NB4 (cell line): ENCODE measurements at places on chromosomes 4 and X.

GRCh38 chrX:108224727-108225621, 133.4 kb downstream of the ATG4A start:
- DNase-seq, result peak; percentile 31

DNA sequence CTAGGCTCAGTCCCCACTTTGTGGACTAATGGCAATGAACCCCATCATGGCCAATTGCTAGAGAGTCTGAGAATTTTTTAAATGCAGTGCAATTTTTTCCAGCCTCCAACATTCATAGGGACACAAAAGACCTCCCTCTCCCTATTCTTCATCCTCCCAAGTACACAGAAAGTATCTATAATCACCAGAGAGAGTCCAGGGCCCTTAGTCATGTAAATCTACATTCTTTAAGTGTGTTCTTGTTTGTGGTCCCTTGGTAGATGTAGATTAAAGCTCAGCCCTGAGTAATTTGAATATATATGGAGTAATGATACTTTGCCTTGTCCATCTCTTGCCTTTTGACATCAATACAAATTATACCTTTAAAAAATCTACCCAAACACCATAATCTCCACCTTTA, 51.3 kb upstream of the ATXN3L start:
- no peak for DNase-seq

- peak; percentile 82 for DNase-seq
These were observed 1.5 kb downstream of the ELF4 start for GRCh38 chrX:130108647-130109428.

GRCh38 chr4:22556495-22556894, 40.6 kb upstream of the ADGRA3 start:
- DNase-seq, result no peak

- no peak for DNase-seq
These were observed 22.3 kb downstream of the EFNB1 start for GRCh38 chrX:68851082-68851481.

- DNase-seq, result no peak
These were observed 273.3 kb upstream of the BOD1L1 start for GRCh38 chr4:13900780-13901179.

DNA sequence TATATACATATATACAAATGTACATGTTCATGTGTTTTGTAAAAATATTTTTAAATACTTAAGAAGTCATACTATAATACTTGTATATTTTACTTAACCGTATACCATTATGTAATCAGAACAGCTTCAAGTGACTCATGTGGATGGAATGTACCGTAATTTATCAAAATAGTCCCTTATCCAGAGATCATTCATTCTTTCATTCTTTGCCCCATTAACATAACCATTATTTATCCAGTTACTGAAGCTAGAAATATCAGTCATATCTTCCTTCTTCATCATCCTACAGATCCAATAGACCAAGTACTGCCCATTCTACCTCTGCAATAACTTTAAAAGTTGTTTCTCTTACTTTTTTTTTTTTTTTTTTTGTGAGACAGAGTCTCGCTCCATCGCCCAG, 164.2 kb downstream of the MAB21L2 start:
- no peak for DNase-seq

DNA sequence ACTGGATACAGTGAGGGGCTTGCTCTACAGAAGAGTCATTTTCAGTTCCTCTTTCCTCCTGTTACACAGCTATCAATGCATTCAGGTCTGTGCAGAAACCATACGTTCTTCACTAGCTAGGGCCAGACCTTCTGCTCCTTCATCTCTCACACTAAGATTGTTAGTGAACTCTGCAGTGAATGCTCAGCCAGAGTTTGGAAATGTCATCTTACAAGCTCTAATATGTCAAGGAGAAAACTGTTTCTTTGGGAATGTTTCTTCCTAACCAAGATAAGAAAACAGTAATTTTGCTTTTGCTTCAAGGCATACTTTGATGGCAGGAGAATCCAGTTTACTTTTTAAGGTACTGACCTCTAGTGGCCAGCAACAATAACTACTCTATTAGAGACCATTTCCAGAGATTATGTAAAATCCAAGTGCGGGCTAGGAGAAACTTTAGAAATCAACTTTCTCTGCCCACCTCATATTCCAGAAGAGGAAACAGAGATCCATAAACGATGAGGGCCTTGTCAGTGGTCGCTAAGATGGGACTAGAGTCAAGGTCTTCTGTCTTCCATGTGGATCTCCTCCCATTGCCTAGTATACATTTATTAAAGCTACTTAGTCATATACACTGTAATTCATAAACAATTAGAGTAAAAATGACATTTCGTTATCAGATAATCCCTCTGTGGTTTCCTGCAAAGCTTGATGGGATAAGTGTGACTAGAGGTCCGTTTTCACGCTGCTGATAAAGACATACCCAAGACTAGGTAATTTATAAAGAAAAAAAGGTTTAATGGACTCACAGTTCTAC, 12.1 kb upstream of the CC2D2A start:
- peak; percentile 78 for DNase-seq

GRCh38 chr4:139965789-139966188, 188.2 kb downstream of the MAML3 start:
- no peak for DNase-seq

DNA sequence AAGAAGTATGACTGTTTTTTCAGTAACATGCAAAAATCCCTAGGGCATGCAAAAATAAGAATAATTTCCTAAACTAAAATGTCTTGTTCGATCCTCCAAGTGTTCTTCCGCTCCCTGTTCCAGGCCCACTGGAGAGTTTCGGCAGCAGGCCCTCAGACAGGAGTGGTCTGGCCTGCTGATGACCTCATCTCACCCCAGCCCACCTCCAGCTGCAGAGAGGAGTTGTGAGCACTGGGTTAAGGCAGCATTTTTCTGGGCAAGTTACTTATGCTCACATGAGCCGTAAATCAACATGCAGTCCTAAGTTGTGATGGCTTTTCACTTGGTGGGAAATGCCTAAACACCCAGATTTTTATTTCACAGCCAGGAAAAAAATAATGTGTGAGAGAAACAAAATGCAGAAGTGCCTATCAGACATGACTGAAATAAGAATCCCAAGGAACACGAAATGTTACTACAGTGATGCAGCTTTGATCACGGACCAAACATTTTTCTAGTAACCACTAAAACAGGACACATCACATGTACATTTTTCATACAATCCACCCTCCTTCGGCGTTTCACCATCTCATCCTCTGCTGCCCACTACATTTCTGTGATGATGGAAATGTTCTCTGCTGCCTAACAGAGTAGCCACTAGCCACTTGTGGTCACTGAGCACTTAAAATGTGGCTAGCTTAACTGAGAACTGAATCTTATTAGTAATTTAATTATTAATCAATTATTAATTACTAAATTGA, 153.3 kb upstream of the TBL1X start:
- no peak for DNase-seq

DNA sequence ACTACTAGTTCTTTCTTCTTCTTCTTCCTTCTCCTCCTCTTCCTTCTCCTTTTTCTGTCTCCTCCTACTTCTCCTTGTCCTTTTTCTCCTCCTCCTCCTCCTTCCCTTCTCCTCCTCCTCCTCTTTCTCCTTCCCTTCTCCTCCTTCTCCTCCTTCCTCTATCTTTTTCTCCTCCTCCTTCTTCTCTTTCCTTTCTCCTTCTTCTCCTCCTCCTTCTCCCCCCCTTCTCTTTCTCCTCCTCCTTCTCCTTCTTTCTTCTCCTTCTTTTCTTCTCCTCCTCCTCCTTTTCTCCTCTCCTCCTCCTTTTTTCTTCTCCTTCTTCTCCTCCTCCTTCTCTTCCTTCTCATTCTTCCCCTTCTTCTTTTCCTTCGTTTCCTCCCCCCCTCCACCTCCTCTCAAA, 21.8 kb upstream of the NAP1L5 start:
- DNase-seq, result no peak

- no peak for DNase-seq
These were observed 439.1 kb downstream of the TLL1 start for GRCh38 chr4:166312166-166312565.

DNA sequence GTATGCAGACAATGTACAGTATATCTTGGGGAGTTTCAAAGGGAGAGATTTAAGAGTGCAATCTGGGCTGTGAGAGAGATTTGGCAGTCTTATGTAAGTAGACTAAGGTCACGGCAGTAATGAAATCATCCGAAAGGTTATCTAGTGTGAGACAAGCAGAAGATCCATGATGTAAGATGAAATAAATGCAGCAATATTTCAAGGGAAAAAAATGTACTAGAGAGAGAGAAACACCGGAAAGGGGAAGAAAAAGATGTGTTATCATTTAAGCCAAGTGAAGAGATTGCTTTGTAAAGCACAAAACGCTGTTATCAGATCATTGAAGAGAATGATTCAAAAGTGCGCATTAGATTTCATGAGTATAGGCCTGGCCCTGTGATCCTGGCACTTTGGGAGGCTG, 88.4 kb upstream of the GUCY1A1 start:
- no peak for DNase-seq

- DNase-seq, result no peak
These were observed 41.8 kb downstream of the FIP1L1 start for GRCh38 chr4:53419208-53419607.

GRCh38 chr4:74543231-74543781, 98.4 kb downstream of the AREG start:
- DNase-seq, result no peak

DNA sequence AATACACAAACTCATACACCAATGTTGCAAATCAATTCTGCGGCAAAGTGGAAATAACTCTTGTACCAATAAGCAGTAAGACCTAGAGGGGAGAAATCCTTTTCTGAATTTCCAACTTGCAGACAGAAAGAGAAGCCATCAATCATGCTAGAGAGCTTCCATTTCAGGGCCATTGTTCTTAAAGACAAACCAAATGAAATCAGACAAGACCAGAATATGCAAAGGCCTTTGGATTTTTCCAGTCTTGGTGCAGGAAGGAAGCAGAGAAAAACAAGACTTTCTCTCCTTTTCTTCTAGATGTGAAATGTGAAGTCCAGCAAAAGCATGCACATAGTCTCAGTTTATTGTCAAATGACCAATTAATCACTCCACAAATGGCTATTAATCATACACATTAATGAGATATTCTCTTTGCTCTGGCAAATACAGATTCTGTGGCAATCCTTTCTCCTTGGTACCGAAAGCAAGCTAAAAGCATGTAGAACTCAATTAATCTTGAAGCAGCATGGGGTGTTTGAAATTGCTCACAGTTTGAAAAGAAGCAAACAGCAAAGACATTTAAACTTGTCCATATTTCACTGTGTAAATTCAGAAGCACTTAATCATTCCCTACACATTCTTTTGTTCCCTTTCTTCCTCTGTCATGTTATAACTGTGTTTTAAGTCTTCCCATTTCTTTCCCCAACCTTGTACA, 466.1 kb downstream of the GPAT3 start:
- no peak for DNase-seq

DNA sequence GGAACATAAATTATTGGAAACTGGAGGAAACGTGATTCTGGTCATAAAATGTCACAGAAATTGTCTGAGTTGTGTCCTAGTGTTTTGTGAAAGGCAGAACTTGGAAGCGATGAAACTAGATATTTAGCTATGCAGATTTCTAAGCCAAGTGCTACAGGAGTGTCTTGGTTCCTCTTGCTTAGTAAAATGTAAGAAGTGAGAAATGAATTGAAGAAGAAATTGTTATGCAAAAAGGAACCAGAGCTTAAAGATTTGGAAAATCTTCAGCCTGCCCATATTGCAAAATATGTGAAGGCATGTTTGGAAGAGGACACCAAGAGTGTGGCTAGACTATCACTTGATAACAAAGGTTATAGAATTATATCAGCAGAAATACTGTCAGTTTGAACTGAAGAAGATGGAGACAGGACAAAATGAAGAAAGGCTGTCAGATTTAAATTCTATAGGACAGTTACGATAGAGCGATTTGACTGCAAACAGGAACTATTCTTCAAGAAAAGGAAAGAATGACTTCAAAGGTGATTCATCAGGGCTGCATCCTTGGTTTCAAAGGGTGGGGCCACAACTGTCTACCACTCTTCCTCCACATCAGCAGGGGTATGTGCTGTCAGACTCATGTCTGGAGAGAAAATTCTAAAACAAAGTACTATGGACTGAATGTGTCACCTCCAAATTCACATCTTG, 9.4 kb upstream of the CDS1 start:
- DNase-seq, result peak; percentile 6

DNA sequence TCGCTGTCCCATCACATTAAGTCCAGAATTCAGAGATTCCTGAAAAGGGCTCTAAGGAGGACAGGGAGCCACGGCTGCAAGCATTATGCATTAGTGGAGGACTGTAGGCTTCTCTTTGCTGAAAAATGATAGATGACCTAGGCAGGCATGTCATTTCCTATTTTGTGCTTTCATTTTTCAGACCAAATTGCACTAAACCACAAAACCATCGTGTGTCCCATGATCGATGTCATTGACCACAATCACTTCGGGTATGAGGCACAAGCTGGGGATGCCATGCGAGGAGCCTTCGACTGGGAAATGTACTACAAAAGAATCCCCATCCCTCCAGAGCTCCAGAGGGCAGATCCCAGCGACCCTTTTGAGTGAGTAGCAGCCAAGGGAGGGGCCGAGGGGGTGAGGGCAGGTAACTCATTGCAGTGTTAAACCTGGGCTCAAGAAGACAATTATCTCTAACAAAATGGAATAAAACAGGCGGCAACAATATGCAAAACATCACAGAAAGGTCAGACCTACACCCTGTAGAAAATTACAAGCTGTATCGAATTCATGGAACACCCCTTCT, 355.2 kb upstream of the GALNT7 start:
- DNase-seq, result no peak

DNA sequence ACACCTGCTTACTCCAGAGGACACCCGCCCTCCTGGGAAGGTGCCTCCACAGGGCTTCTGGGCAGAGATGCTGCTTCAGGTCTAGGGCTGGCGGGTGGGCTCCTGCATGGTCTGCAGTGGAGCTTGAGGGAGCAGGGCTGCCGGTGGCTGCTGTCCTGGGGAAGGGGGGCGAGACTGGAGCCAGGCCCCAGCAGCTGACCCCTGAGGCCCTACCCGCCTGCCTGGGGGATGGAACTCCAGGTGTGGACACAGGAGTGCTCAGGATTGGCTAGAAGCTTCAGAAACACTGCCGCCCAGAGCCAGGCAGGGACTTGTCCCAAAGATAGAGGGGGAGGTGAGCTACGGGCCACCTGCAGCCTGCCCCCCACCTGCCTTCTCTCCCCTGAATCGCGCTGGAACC, 33.0 kb upstream of the ADRA2C start:
- no peak for DNase-seq

GRCh38 chr4:67048530-67048929, 496.8 kb downstream of the CENPC start:
- no peak for DNase-seq

GRCh38 chr4:136763919-136764318, 768.4 kb downstream of the PCDH18 start:
- DNase-seq, result no peak

DNA sequence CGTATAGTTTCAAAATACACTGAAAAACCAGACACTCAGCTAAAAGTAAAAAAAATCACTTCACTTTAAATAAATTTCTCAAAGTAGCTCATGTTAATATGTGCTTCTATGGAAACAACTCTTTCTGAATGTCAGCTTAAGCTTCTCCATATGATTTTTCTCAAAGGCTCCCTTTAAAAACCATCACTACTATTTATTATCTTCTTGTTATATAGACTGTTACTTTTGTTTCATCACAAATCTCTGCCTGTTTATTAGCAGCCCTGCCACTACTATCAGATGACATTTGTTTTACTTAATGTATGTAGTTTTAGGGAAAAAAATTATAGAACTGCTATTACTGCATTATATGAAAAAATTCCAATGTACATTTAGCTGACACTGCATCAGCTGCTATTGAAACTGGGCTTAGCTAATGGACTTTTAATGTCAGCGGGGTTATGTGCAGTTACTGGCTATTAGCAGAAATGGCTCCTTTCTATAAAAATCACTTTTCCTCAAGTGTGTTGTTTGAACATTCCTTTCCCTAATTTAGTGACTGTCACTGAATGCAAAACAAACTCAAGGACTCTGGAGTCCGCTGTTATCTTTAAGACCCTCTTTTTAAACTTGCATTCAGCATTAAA, 10.8 kb downstream of the UNC5C start:
- DNase-seq, result no peak

GRCh38 chr4:123913598-123913997, 517.0 kb downstream of the SPRY1 start:
- no peak for DNase-seq
